Esophagus mucosa (tissue), 1 donor: ENCODE measurements at places on chromosomes 5 and 9.

- no peak for ATAC-seq
Observed at GRCh38 chr9:126317513-126317912, 9.1 kb upstream of the MVB12B start.

- no peak for ATAC-seq
Observed at GRCh38 chr5:60354311-60354710, 345.7 kb downstream of the DEPDC1B start.

- no peak for ATAC-seq
Observed at GRCh38 chr5:94480486-94480885, 137.9 kb downstream of the KIAA0825 start.

GRCh38 chr9:136916330-136917184 lies 28.0 kb downstream of the FBXW5 start:
- ATAC-seq = peak; percentile 12

GRCh38 chr5:116359592-116359991 lies 215.0 kb downstream of the SEMA6A start:
- ATAC-seq = no peak

- ATAC-seq = no peak
Observed at GRCh38 chr5:81779916-81780266, 29.0 kb upstream of the SSBP2 start.

DNA sequence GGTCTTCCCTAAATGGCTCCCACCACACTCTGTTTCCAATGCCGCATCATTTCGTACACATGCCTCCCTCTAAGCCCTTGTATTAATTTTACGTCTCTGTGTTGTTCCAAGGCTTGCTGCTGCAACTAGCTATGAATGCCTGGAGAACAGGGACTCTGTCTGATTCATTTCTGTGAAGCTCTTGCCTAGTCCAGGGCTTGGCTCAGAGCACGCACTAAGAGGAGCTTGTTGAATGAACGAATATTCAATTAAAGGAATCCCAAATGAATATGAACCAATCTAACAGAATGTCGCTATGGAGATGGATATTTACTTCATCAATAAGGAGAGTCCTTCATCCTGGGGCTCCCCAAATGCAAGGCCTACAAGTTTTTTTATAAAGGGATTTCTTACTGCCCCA lies 55.3 kb downstream of the TGFBR1 start:
- no peak for ATAC-seq

GRCh38 chr5:100448111-100448528 lies 87.1 kb upstream of the FAM174A start:
- no peak for ATAC-seq

GRCh38 chr5:124583469-124584350 lies 162.7 kb downstream of the ZNF608 start:
- peak; percentile 99 for ATAC-seq

GRCh38 chr9:84435902-84436301 lies 95.3 kb upstream of the SLC28A3 start:
- ATAC-seq = no peak

GRCh38 chr5:168752416-168753190 lies 173.4 kb upstream of the PANK3 start:
- ATAC-seq = no peak

GRCh38 chr5:158811921-158812320 lies 287.8 kb downstream of the EBF1 start:
- no peak for ATAC-seq

GRCh38 chr5:140041492-140042392 lies 1.4 kb downstream of the NRG2 start:
- peak; percentile 37 for ATAC-seq

- no peak for ATAC-seq
Observed at GRCh38 chr9:752681-753200, 88.8 kb upstream of the DMRT1 start.

DNA sequence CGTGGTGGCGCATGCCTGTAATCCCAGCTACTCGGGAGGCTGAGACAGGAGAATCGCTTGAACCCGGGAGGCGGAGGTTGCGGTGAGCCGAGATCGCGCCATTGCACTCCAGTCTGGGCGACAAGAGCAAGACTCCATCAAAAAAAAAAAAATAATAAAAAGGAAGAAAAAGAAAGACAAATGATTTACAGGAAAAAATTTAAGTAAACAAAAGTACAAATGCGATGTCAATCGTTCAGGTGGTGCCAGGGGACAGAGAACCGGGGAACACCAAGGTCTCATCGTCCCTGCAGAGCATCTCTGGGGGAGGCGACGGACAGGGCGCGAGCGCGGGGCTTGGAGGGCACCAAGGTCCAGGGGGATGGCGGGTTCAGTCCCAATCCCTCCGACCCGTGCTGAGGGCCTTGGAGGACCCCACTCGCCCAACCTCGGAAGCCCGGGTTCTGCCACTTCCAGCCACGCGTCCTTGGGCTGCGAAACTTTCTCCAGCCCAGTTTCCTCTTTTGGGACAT lies 607 bp upstream of the HNRNPAB start:
- ATAC-seq = no peak

- no peak for ATAC-seq
Observed at GRCh38 chr9:92982130-92982529, 34.8 kb downstream of the FGD3 start.

DNA sequence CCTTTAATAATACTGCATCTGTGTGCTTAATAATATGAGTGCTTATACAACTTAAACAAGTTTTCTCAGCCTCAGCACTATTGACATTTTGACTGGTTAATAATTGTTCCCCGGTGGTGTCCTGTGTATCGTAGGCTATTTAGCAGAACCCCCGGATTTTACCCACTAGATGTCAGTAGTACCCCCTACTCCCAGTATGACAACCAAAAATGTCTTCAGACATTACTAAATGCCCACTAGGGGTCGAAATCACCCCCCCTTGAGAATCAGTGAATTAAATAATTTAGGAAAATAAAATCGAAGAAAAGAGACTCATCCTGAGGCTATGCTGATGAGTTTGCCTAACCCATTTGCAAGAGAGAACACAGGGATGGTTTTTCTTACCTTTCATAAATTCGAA lies 166.3 kb downstream of the ATP10B start:
- ATAC-seq = no peak

GRCh38 chr9:19162956-19163355 lies 35.7 kb upstream of the PLIN2 start:
- no peak for ATAC-seq

DNA sequence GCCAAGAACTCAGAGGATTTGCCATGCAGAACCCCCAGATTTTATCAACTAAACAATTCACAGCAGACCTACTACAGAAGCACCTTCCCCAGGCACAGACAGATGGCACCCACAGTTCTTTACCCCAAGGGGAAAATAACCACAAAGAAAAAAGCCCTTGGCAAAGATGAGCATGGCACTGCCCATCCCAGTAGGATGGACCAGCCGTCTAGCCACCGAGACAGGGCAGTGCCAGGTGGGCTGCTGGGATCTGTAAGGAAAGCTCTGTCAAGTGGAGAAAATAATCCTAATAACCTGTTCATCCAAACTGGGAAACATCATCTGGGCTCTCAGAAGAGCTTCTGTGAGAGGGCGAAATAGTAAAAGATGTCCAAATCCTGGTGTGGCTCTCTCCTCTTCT lies 130.0 kb downstream of the COL23A1 start:
- ATAC-seq = no peak

DNA sequence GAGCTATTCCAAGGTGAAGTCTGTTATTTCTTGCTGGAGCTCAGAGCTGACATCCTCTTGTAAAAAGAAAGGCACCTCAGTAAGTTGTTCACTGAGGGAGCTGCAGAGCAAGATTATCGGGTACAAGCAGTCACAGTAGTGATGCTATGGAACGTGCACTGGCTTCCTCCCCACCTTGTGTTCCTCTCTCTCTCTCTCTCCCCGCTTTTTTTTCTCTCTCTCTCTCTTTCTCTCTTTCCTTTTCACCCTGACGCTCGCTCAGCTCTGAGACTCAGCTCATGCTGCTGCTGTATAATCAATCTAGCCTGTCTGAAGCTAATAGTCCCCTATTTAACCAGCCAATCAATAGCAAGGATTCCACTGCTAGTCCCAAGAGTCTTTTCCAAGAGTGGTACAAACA lies 587.6 kb upstream of the CDH18 start:
- ATAC-seq = no peak

DNA sequence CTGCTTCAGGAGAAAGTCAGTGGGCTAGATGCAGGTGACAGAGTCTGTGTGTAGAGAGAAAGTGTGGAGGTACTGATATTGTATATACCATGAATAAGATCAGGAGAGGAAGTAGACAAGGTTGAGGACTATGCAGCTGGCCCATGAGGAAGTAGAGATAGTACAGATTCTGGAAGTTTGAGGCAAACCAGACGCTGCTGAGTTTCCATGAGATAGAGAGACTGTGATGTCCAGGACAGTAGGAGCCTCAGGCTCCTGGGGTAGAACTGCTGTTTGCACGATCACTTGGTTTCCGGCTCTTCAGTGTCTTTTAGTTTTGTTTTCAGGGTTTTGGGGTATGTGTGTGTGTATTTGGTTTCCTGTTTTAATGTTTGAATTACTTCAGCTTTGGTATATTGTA lies 13.6 kb downstream of the OTULINL start:
- ATAC-seq = peak; percentile 13

- ATAC-seq = peak; percentile 21
Observed at GRCh38 chr5:1004461-1005248, 3.9 kb upstream of the NKD2 start.

DNA sequence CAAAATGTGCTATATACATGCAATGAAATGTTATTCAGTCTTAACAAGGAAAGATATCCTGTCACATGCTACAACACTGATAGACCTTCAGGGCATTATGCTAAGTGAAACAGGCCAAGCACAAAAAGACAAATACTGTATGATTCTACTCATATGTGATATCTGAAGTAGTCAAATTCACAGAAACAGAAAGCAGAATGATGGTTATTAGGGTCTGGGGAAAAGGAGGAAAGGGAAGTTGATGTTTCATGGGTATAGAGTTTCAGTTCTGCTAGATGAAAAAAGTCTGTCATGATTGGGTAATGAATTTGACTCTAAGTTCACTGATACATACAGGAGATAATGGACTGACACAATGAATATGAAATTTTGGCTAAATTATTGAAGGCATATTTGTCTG lies 11.2 kb upstream of the RIC1 start:
- ATAC-seq = peak; percentile 14

- ATAC-seq = no peak
Observed at GRCh38 chr9:106035806-106036205, 341.5 kb downstream of the TMEM38B start.
